ENCODE measurements at places on chromosomes 5 and 9. TPM values are rescaled to one million over a fixed set of nuclear protein-coding genes. Genes with fewer than 3 reads are reported as not detected.

GRCh38 chr5:146622391-146622790 is 106.4 kb upstream of the GPR151 start:
- no peak overlapping the region for H3K4me3 ChIP-seq
- H3K4me1 ChIP-seq, result no peaks in the 10 kb centered on the region
- H3K27ac ChIP-seq, result no peak overlapping the region
- H3K27me3 ChIP-seq, result no peaks in the 10 kb centered on the region

DNA sequence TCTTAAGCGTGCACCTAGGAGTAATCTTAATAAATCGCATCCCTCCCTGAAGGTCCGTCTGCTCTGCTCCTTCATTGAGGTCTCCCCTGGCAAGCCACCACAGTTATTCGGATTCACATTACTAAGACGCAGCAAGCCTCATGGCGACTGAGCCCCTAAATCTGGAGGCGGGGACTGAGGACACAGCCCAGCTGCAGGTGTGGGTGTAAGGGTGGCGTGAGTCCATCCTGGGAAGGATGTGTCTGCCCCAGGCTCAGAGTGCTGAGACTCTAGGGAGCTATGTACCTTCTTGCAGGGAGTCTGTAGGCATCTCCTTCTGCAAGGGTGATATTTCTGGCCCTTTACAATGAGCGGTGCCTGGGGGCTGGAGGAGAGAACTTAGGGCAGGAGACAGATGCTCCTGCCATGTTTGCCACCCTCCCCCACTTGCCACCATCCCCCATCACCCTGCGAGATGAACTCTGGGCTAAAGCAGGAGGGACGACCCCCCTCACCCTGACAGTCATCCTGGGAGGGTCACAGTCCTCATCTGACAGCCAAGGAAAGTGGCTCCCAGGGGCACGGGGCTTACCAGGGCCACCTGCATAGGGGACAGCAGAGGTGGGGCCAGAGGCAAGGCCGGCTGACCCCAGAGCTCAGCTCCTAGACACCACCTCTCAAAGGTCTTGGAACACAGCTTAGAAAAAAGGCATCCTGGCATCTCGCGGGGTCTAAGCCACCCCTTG is 76.4 kb upstream of the FCN1 start:
- H3K4me3 ChIP-seq, result no peak overlapping the region
- H3K27me3 ChIP-seq, result no peaks in the 10 kb centered on the region
- H3K36me3 ChIP-seq, result no peaks in the 10 kb centered on the region
- DNase-seq, result no peak

Gene TAS2R1
- not detected for total RNA-seq

Gene TMEM267
- 20.9 TPM for total RNA-seq

Gene TNFSF15
- 10.3 TPM for total RNA-seq

Gene CAVIN4
- total RNA-seq, result 6.0 TPM

Gene SPATA31A3
- total RNA-seq, result not detected

All from astrocyte (in vitro differentiated cells and primary cell).